Bronchial epithelial cell (primary cell): ENCODE measurements at places on chromosomes 2 and 18.

- DNase-seq, result no peak
These were observed 14.9 kb upstream of the B3GNT2 start for GRCh38 chr2:62180975-62181374.

- DNase-seq, result no peak
These were observed 26.0 kb downstream of the TLK1 start for GRCh38 chr2:171134624-171135230.

DNA sequence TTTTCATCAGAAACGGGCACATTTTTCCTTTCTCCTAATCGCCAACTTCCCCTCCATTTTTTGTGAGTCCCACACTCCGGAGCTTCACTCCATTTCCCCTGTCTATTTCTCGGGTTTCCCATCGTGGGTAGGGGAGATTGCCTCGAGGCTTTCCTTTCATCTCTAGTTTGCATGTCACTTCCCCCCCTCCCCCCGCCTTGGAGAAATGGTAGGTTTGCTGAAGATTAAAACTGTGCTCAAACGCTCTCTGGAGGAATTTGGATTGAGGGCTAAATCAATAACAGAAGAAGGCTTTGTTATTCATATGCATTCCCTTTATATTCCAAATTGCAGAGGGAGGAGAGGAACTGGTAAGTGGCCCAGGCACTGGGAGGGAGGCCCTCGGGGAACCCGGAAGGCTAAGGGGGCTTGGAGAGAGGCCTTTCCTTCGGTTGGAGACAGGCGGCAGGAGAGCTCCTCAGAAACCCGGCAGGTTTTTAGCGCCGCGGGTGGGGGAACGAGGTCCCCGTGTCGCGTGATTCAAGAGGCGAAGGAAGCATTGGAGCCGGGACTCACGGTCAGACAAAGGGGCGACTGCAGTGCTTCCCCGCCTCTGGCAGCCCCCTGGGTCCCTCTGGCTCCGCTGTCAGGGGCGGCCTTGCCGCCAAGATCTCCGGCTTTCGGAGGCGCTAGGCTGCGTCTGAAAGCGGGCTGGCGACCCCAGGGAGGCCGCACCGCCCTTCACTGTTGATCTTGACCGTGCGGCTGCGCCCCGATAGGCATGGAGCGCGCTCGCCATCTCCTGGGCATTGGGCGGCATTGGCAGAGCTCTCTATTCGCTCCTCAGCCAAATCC is 2.4 kb upstream of the HOXD12 start:
- peak; percentile 27 for DNase-seq

DNA sequence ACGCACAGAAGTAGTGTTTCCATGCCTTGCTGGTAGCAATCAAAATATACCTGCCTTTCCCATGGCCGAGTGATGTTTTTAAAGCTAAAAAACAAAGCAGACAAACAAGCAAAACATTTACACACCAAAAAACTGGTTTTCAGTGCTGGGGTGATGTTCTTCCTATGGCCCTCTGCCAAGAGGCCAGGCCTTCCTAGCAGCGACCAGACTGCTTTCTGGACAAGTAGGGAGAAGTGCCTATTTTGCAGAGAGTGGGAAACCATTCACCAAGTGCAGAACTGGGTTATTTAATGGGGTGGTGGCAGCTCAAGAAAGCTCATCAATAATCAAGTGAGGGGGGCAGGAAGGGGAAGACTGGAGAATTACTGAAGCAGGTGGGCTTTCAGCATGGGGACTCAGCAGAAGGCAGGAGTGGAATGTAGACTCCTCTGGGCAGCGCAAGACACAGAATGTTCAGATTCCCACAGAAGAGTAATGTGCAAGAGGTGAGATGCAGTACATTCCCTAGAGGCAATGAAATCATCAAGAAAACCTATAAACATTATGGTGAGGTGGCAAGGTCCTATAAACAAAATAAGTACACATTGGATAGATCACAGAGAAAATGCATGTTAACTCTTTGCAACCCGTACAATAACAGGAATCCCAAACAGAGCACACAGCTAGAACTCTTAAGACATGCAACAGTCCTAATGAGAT is 44.0 kb downstream of the CPO start:
- DNase-seq, result no peak

- no peak for DNase-seq
These were observed 613.0 kb upstream of the FSHR start for GRCh38 chr2:49767316-49767715.

GRCh38 chr2:158211502-158211901 is 109.8 kb downstream of the UPP2 start:
- peak; percentile 11 for DNase-seq

- no peak for DNase-seq
These were observed 302.1 kb downstream of the HRH4 start for GRCh38 chr18:24762511-24762910.

DNA sequence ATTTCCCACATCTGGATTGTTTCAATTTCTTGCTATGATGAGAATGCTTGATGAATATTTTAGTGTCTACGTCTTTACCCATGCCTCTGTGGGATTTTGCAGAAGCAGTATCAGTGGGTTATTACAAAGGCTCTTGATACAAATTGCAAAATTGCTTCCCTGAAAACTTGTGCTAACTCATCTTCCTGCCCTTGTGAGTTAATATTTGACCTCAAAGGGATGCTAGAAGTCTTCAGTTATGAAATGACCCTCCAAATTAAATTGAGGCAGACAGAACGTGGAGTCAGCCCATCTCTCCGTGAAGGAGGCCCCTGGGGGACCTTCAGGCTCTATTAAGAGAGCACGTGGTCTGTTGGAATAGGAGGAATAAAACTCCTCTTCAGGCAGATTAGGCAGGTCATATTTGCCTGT is 239.2 kb upstream of the HS6ST1 start:
- no peak for DNase-seq

GRCh38 chr2:105252271-105252670 is 10.7 kb downstream of the GPR45 start:
- no peak for DNase-seq

DNA sequence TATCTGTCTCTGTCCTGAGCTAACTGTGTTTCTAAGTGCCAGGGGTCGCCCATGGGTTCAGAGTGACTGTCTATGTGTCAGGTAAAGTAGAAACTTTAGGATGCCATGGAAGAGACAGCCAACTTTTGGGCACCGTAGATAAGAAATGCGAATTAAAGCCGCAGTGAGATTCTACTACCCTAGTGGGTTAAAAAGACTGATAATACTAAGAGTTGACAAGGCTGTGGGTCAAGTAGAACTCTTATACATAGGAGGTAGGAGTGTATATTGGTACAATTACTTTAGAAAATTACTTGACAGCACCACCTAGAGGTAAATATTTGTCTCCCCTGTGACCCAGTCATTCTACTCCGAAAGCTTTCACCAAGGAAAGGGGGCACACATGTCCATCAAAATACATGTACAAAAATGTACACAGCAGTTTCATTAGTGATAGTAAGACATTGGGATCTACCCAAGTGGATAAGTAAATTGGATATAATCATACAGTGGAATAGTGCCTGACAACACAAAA is 371.3 kb downstream of the SLC4A3 start:
- no peak for DNase-seq
